ENCODE measurements at places on chromosomes 3 and 15. TPM values are rescaled to one million over a fixed set of nuclear protein-coding genes. Genes with fewer than 3 reads are reported as not detected.

GRCh38 chr3:81776643-81777042 is 15.2 kb upstream of the GBE1 start:
- DNase-seq: no peak

GRCh38 chr3:89395456-89395855 is 288.0 kb downstream of the EPHA3 start:
- DNase-seq: no peak

- DNase-seq: peak; percentile 86
These were observed 108.8 kb upstream of the PTPRG start for GRCh38 chr3:61452535-61453090.

- DNase-seq: no peak
These were observed 21.4 kb downstream of the CCR1 start for GRCh38 chr3:46186471-46187340.

GRCh38 chr3:156888576-156888975 is 62.4 kb downstream of the LEKR1 start:
- DNase-seq: no peak

Gene SCN5A
- not detected for polyA plus RNA-seq

Gene NEO1
- polyA plus RNA-seq: 4.5 TPM

Gene COL6A5
- not detected for polyA plus RNA-seq
